ENCODE measurements at places on chromosomes 13 and 19.

- DNase-seq: no peak
Observed at GRCh38 chr19:28454083-28454482, 758.9 kb downstream of the UQCRFS1 start.

- no peak for DNase-seq
Observed at GRCh38 chr19:33394723-33395560, 21.4 kb downstream of the CEBPG start.

DNA sequence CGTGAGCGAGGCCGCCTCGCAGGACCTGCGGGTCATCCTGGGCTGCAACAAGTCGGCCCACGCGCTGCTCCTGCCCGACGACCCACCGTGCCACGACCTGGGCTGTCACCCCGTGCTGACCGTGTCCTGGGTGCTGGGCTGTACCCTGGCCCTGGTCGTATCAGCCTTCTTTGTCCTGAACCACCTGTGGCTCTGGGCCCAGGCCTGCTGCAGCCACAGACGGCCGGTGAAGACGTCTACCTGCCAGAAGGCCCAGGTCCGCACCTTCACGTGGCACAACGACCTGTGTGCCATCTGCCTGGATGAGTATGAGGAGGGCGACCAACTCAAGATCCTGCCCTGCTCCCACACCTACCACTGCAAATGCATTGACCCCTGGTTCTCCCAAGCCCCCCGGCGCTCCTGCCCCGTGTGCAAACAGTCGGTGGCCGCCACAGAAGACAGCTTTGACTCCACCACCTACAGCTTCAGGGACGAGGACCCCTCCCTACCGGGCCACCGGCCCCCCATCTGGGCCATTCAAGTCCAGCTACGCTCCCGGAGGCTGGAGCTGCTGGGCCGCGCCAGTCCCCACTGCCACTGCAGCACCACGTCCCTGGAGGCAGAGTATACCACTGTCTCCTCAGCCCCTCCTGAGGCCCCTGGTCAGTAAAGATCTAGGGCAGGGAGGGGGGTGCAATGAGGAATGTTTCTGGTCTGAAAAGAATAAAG is 1.1 kb downstream of the ZNRF4 start:
- DNase-seq: no peak

GRCh38 chr13:31199849-31200636 is at the start of gene B3GLCT:
Gene B3GLCT, plus strand, starts transcription at chr13:31199975. Its CDS starts 110 bp downstream, at chr13:31200085.
- peak; percentile 68 for DNase-seq

- DNase-seq: no peak
Observed at GRCh38 chr19:40341601-40342482, 6.4 kb downstream of the C19orf47 start.

DNA sequence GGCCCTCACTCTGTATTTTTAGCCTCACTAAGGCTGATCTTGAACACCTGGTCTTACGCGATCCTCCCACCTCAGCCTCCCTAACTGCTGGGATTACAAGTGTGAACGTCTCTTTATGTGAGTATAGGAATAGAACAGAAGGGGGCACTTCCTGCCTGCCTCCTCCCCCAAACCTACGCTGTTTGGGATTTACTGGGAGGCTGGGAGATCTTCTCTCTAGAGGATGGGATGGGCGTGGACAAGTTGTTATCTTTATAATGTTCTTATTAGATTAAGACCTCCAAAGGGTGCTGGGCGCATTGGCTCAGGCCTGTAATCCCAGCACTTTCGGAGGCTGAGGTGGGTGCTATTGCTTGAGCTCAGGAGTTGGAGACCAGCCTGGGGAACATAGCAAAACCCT is 2.9 kb upstream of the CSNK1G2 start:
- DNase-seq: no peak

DNA sequence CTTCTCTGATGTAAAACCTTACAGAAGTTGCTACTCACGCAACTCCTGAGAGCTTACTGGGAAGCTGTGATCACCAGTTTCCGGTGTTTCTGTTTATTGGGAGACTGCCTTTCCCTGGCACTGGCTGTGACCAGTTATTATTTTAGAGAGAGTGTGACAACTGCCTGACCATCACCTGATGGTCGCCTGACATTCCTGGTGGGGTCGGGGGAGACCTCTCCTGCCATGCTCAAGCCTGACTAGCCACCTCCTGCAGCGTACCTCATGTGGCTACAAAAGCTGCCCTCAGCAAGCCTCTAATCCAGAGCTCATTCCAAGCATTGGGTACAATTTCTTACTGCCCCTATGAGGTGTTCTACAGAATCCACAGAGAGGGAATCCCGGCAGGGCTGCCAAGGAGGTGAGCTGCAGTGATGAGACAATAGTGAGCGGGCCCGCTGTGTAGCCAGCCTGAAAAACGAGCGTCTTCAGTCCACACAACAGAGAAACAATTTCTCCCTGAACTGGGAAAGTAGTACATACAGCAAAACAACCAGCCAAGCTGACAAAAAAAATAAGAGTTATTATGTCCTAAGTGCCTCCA is 28.7 kb downstream of the GJA3 start:
- no peak for DNase-seq

- DNase-seq: peak; percentile 66
Observed at GRCh38 chr19:42176990-42177685, 40.3 kb downstream of the DEDD2 start.

DNA sequence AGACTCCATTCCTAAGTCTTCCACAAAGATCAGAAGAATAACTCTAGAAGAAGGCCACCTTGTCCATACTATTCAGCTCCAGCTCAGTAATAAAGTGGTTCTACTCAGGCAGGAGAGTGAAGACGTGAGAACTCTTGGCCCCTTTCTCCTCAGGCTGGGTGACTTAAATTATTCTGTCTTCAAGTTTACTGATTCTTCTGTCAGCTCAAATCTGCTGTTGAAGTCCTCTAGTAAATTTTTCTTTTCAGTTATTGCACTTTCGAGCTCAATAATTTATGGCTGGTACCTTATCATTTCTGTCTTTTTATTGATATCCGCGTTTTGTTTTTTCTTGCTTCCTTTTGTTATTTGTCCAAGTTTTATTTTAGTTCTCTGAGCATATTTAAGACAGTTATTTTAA is 922.3 kb upstream of the PCDH9 start:
- no peak for DNase-seq

GRCh38 chr13:85148009-85148408 is 651.2 kb downstream of the SLITRK6 start:
- no peak for DNase-seq

DNA sequence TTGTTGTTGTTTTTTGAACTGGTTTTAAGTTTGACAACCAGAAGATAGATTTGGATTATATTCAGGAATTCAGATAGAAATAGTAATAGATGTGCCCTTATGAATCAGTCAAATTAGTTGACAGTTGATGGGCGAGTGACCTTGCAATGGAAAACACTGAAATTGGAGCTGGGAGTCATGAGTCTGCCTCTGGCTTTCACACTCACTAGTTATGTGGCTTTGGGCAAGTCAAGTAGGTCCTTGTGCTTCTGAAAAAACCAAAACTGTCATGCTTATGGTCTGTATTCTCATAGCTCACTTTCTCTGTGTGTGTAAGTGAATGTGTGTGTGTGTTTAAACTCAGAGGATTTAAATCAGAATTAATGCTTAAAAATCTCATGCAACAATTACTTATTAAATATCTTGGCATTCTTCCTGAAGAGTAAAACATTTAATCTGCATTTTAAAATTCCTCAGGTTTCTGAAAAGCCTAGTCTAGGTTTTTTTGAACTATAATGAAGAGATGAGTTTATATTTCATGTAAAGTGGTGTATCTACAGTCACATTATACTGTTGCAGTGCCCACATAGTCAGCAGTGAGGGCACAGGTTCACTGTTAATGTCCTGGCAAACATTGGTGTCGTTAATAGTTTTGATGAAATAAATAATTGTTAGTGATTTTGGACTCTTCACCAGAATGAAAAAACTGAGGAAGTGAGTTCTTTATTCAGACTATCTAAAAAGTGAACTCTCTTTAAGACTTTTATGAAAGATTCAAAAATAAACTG is 32.5 kb downstream of the UCHL3 start:
- DNase-seq: no peak

DNA sequence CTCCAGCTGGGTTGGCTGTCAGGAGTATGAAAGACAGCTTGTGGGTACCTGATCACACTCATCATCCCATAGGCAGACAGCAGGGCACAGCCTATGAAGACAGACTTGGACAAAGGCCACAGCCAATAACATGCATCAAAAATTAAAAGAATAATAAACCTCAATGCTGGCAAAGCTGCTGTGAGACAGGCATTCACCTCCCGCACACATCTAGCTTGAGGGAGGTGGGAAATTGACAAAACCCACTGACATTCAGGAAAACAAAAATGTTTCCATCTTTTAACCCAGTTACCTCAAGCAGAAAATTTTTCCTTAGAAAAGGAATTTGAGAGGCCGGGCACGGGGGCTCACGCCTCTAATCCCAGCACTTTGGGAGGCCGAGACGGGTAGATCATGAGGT is 14.4 kb downstream of the IL12RB1 start:
- DNase-seq: no peak

- DNase-seq: no peak
Observed at GRCh38 chr13:48068036-48068435, 26.9 kb downstream of the MED4 start.

DNA sequence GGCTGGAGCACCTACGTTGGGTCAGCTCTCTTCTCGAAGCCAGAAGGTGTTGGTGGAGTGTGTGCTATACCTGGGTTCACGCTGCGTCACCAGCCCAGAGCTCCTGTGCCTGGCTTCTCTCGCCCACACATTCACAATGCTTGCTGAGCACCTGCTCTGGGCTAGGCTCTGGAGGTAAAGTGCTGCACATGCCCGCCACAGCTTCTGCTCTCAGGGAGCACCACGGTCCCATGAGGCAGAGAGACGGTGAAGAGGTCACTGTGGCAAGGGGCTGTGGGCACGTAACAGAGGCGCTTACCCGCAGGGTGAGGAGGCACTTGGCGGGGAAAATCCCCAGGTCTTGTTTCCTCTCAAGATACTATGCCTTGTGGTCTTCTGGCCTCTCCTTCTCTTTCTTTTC is 174.2 kb downstream of the TEX29 start:
- DNase-seq: no peak

GRCh38 chr13:86282442-86282841 is 483.2 kb upstream of the SLITRK6 start:
- DNase-seq: no peak

- DNase-seq: no peak
Observed at GRCh38 chr19:53509845-53510244, 28.1 kb upstream of the ZNF331 start.

GRCh38 chr13:50209631-50210030 is 194.4 kb downstream of the KCNRG start:
- no peak for DNase-seq

- DNase-seq: no peak
Observed at GRCh38 chr19:5655412-5655811, 24.9 kb downstream of the MICOS13 start.

DNA sequence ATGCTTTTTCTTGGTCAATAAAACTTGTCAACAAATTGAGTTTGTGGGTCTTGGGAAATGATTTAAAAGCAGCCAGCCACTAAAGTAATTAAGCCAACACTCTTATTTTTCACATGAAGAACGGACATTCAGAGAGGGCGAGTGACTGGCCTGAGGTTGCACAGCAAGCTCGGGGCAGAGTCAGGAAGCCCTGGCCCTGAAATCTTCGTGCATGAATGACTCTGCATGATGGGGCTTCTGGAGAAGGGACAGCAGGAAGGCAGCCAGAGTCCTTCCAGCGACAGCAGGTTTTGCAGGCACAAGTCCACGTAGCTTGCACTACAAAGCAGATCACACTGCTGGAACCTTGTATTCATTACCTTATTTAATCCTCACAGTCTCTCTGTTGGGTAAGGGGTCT is 232.5 kb downstream of the ZNF536 start:
- no peak for DNase-seq

GRCh38 chr13:44426461-44426860 is 52.8 kb downstream of the SERP2 start:
- no peak for DNase-seq

DNA sequence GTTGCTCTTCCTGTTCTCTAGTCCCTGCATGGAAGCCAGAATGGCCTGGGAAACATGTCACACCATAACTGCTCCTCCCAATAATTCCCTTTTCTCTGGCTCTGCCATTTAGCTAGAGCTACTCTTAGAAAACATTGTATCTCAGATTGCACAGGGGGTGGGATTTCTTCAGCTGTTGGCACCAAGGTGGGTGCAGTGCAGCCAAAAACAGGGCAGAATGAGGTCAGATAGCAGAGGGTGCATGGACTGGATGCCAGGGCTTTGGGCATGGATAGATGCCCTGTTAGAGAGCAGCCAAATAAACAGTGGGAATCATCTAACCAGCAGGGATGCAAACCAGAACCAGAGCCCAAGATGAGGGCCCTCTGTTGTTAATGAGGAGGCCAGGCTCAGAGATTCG is 4.9 kb upstream of the AMER2 start:
- DNase-seq: no peak

GRCh38 chr19:7986321-7987113 is 18.9 kb downstream of the ELAVL1 start:
- DNase-seq: no peak

DNA sequence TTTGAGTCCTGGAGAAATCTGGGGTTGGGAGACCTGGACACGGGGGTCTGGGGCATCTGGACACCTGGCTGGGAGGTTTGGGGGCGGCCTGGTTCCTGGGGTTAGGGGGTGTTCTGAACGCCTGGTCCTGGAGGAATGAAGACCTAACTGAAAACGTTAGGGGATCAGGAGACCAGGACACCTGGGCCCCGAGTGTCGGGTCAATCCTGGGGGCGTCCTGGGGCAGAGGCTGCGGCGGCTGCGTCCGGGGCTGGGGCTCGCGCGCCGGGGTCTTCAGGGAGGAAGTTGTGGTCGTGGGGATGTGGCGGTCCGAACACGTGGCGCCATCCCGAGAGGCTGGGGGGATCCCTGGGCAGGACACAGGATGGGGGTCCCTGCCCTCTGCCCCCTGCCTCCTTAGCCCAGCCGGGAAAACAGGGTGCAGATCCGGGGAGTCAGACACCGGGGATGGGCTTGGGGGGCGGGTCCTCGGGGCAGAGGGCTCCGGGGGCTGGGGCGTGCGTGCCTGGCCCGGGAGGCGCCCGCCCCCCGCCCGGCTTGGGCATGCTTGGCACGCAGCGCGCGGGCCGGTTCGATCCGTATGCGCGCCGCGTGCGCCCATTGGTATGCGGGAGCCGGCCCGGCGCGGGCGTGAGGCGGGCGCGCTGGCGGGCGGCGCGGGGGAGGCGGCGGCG is 632 bp downstream of the NPAS1 start:
- no peak for DNase-seq
